GM03348 (cell line): ENCODE measurements at places on chromosomes 7 and 10.

DNA sequence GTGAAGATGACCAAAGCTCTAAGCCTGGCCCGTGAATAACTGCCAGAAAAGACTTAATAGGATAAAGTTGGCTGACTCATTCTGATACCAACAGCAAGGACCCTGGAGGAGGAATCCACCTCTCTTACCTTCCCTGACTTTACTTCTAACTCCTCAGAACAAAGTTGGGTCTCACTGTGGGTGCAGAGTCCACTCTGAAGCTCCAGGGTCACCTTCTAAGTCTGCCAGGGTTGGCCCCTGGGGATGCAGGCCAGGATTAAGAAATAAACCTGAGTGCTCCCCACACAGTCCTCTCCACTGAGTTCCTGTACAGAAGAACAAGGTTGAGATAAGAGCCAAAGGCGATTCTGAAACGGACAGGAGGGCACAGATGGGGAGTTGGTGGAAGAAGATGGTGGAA is 54.4 kb downstream of the GPR26 start:
- DNase-seq: no peak

DNA sequence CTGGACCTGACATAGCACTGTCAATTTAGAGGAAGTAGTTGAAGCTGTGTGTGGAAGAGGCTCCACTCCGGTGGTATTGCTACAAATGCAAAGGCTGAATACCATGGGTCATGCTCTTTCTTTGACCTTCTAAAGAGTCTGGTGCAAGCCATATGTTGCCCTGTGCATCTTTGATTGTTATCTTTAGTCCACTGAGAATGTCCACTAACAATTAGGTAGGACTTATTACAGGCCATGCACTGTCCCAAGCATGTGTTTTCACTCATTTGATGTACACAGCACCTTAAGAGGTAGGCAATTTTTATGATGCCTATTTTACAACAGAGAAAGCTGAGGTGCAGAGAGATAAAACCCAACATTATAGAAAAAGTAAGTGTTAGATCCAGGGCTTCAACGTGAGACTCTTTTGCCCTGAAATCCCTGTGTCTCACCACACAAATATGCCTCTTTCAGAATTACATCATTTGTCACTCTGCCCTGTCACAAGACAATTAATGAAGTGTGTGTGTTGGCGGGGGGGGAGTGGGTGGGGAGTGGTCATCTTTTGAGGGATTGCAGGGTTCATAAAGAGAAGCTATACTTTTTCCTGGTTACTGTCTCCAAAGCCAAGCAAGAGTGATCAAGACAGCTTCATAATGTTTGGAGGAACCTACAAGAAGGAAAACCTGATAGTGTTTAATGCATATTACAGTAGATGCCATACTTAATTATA is 637.6 kb upstream of the IGFBP3 start:
- peak; percentile 44 for DNase-seq

GRCh38 chr10:1395025-1395480 is 338.9 kb downstream of the WDR37 start:
- no peak for DNase-seq

DNA sequence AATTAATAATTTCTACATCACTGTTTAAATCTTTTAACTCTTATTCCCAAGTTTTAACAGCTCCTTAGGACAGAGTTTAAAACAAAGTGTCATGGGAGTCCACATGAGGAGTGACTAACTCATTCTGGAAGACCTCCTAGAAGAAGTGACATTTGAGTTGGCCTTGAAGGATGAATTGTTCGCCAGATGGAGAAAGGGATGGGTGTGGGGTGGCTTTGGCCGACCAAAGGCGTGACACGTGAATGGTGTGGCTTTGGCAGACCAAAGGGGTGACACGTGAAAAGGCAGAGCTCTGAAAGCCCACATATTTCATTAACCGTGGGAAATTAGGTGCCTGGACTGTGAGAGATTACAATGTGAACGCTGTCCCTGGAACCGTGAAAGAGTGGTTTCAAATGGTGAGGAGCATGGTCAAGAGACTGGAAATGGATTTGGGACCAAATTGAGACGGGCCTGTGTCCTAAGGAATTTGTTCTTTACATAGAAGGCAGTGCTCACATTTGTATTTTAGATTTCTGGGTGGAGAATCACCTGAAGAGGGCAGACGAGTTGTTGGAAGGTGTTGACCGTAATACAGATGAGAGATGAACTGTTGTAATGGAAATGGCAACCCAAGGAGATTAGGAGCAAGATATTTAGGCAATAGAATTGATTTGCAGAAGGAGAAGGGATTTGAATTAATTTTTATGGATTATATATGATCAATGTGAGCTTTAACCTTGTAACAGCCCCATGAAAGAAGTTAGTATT is 228.1 kb downstream of the BICC1 start:
- DNase-seq: no peak

DNA sequence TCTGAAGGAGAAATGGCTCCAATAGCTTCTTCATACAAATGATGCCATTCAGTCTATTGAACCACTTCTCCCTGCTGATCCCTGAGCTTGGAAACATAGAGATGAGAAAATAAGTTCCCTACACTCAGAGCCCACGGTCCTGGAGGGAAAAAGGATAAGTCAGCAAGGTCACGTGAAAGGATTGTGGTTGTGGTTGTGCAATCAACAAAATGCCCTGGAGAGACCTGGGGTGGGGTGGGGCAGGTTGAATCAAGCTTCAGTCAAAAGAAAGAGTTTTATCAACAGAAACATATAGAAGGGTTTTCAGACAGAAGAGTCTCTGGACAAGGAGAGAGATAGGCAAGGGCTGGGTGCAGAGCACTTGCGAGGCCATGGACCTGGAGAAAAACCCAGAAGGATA is 30.1 kb downstream of the C10orf90 start:
- DNase-seq: peak; percentile 50

DNA sequence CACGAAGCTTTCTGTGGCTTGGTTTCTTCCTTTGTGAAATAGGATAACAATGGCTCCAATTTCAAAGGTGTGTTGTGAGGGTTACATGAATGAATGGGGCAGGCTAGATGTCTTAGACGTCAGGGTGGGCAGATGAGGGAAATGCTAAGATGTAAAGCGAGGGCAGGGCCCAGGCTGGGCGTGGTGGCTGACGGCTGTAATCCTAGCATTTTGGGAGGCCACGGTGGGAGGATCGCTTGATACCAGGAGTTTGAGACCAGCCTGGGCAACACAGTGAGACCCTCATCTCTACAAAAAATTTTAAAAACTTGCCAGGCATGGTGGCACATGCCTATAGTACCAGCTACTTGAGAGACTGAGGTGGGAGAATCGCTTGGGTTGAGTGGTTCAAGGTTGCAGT is 607.7 kb upstream of the FOXK1 start:
- no peak for DNase-seq

DNA sequence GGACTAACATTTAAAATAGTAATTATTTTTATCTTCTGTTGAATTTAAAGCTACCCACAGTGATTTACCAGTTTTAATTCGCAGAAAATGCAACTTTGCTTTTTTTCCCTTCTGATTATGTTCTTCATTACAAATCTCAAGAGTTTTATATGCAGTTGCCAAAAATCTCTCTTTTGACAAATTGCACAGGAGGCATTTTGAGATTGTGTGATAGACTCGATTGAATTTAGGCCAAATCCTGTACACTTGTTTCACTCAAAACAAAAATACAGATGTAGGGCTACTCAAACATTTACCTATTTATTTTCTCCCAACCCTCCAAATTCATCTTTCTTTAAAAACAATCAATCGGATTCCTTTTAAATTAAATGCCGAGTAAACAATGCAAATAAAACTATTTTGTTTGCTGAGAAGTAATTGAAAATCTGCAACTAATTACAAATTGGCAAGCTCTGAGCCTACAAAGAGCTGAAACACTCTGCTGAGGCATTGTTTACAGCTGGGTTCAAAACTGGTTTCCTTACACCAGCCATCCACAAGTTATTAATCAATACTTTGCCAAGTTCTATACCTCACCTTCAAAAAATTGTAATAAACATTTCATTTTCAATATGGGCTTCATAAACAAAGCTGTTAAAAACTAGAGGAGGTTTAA is 214.9 kb upstream of the TCF7L2 start:
- DNase-seq: peak; percentile 20

GRCh38 chr7:140146574-140146973 is 30.2 kb downstream of the KDM7A start:
- DNase-seq: no peak

DNA sequence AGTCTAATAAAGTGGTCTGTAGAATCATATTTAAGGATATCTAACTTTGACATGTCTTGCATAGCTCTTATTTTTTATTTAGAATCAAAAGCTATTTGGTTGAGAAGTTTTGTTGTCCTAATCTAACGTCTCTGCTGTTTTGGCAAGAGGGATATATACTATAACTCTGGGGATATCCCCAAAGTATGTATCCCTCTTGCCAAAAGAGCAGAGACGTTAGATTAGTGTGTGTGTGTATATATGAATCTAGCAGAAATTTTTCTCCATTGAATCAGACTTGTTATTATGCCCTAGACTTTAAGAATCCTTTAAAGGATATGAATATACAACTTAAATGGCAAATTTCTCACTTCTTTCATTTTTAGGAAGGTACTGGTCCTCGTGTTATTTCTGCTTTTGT is 9.6 kb downstream of the SMC3 start:
- DNase-seq: no peak

GRCh38 chr10:66713387-66713786 is 212.4 kb upstream of the LRRTM3 start:
- no peak for DNase-seq

DNA sequence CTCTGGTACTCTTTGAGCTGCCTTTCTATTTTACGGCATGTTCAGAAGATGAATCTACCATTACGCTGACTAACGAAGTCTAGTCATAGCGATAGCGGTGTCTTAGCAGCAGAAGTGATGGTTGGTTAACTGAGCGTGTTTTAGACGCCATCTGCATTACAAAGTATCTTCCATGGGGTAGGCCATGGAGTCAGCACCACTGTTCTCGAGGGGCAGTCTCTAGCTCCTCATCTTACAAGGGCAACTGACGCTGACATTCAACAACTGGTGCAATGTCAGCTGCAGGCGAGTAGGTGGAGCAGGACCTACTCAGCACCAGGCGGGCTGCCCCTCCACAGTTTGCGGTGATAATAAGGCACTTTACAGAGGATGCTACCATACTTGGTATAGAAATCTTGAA is 88.7 kb downstream of the ADARB2 start:
- no peak for DNase-seq

GRCh38 chr7:151883857-151884256 is 6.9 kb upstream of the PRKAG2 start:
- DNase-seq: no peak

- DNase-seq: no peak
Observed at GRCh38 chr10:14812271-14812670, 25.6 kb downstream of the CDNF start.

DNA sequence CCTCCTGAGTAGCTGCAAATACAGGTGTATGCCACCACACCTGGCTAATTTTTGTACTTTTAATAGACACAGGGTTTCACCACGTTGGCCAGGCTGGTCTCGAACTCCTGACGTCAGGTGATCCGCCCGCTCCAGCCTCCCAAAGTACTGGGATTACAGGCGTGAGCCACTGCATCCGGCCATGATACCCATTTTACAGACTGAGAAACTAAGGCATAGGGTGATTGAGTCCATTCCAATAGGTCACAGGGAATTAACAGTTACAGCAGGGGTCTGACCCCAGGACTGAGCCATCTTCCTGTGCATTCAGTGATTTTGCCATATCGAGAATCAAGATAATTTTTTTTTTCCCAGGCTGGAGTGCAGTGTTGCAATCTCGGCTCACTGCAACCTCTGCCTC is 12.3 kb upstream of the CTBP2 start:
- no peak for DNase-seq

DNA sequence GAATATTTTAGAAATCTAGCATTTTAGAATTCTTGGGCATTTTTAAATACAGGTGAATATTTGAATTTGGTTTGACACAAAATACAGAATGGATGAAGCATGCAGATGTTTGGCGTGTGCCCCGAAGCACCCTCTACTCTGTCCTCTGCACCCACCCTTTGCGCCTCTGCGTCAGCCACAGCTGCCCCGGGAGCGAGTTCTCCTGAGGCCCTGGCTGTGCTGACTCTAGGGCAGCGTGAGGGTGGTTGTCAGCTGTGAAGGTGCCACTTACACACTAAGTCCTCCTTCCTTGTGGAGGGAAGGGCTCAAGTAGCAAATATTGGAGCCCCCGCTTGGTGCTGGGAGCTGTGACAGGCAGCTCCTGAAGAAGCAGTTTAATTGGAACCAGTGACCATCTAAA is 48.4 kb downstream of the DAGLB start:
- DNase-seq: no peak

GRCh38 chr10:33291053-33291592 is 43.3 kb downstream of the NRP1 start:
- peak; percentile 78 for DNase-seq

GRCh38 chr10:122287570-122287969 is 16.5 kb downstream of the BTBD16 start:
- DNase-seq: no peak

DNA sequence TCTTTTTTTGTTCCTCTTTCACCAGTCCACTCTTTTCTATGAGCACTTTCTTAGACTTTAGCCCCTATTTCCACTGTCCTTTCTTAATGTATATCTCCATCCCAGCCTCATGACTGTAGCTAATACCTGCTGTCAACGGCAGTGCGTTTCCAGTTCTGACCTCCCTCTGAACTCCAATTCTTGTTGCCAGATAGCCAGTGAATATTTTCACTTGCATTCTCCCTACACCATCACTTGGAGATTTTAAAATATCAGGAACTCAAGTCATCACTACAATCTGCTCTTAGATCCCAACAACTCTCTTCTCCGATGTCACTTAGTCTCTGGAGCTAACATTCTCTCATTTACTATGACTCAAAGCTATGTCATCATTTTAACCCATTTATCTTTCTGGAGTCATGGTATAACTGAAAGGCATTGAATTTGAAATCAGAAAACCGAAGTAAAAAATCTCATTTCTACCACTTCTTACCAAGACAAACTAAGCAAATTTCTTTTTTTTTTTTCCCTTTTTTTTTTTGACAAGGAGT is 5.1 kb upstream of the SLC16A12 start:
- no peak for DNase-seq

- DNase-seq: no peak
Observed at GRCh38 chr7:43737467-43738127, 8.3 kb upstream of the COA1 start.

- DNase-seq: peak; percentile 75
Observed at GRCh38 chr10:23994459-23995046, 214.4 kb upstream of the KIAA1217 start.

DNA sequence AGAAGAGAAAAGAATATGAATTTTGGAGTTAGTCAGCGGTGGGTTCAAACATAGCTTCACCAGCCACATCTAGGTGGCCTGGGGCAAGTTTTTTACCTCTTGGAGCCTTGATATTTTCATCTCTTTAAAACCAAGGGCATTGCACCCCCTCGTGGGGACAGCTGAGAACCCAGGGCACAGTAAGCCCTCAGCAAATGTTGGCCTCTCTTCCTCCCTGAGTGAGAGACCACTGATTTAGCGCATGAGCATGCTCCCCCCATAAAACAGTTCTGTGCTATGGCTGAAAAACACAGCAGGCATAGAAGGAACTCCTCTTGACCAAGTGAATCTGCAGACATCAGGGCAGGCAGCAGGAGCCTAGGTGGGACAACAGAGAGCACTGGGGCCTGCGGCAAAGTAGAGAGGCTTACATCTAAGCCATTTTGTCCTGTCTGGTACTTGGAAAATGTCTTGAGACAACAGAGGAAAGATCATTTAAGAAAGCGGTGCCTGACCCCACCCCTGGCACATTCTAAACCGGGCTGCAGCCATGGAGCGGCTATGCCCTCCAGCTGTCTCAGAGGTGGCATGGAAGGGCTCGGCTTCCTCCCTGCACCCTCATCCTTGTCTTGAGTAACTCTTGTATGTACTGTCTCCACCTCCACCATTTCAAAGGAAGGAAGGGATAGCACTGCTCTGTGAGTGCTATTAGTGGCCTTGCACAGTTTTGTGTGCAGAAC is 94.7 kb downstream of the ARHGAP22 start:
- no peak for DNase-seq
